Esophagus muscularis mucosa (tissue), 4 donors: ENCODE measurements at places on chromosomes 2 and 18. TPM values are rescaled to one million over a fixed set of nuclear protein-coding genes. Genes with fewer than 3 reads are reported as not detected.

DNA sequence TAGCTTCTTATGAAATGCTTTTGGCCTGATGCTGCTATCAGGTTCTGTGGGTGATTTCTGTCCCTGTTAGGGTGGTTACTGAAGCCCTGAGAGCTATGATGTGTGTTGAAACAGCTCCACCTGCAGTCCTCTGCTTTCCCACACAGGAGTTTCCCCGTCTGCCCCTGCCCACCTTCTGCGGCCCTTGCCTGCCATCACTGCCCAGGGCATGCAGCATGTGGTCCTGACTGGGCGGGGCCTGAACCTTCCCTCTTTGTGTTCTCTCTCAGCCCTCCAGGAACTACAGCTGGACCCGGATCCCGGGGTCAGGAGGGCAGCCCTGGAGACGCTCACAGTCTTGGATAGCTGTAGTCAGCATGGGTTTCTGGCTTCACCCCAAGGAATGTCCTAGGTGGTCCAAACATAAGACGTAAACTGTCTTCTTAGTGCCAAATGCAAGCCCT is 21.4 kb downstream of the HJURP start:
- no peak for DNase-seq

DNA sequence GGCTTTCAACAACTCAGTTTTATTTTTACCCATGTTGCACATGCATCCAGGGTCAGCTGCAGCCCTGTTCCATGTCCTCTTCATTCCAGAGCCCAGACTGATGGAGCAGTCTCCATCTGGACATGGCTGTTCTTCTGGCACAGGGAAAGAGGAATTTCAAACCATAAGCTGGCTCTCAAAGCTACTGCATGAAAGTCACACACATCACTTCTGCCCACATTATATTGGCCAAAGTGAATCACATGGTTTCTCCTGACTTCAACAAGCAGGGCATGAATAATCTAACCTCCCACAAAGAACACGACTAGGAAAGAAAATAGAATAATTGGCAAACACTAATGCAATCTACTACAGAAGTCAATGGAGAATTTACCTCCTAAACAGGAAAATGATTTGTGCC is 94.2 kb downstream of the FTCDNL1 start:
- no peak for DNase-seq

- DNase-seq = no peak
Observed at GRCh38 chr2:169523681-169524080, 14.2 kb downstream of the KLHL41 start.

Gene LIMS3
- 1.9 TPM for total RNA-seq
